Activated naive CD8-positive, alpha-beta T cell treated with anti-CD3 and anti-CD28 coated beads for 36 hours (primary cell): ENCODE measurements at places on chromosomes 7 and 10. TPM values are rescaled to one million over a fixed set of nuclear protein-coding genes. Genes with fewer than 3 reads are reported as not detected.

GRCh38 chr10:124026589-124026939 is 66.8 kb downstream of the CHST15 start:
- no peaks in the 10 kb centered on the region for H3K4me1 ChIP-seq
- no peak overlapping the region for H3K27ac ChIP-seq
- peaks cover 3% of the 10 kb centered on the region for H3K27me3 ChIP-seq
- H3K4me3 ChIP-seq = no peak overlapping the region
- no peak for DNase-seq

DNA sequence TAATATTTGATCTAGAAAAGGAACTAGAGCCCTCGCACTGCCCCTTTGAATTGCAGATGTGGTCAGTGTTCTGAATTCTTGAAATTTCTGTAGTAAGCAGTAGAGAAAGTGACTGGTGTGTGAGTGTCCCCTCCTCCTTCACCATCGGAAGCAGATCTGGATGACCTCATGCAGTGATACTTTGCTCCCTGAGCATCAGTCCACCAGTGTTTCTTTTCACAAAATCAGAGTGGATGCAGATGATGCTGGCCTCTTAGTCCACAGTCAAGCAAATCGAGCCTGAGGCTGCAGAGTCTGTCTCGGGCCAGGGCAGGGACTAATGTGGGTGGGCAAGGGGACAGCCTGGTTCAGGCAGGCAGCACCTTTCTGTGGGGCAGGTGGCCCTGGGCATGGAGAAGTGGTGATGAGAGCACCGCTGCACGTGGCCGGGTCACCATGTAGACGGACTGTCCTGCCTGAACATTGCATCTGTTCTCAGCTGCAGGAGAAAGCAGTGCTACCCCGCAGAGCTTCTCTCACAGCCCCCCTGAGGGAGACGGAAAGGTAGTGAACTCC is 5.4 kb downstream of the INSIG1 start:
- DNase-seq = no peak
- no peaks in the 10 kb centered on the region for H3K27me3 ChIP-seq
- H3K27ac ChIP-seq = no peak overlapping the region
- H3K4me1 ChIP-seq = peaks cover 26% of the 10 kb centered on the region

Gene HMX3
- total RNA-seq = 0.19 TPM

Gene AKR1B15
- not detected for total RNA-seq

GRCh38 chr7:18889436-18889835 is 228.0 kb downstream of the TWIST1 start:
- no peak overlapping the region for H3K27ac ChIP-seq
- H3K4me3 ChIP-seq = no peak overlapping the region
- no peaks in the 10 kb centered on the region for H3K36me3 ChIP-seq
- no peaks in the 10 kb centered on the region for H3K4me1 ChIP-seq
- H3K27me3 ChIP-seq = no peaks in the 10 kb centered on the region

DNA sequence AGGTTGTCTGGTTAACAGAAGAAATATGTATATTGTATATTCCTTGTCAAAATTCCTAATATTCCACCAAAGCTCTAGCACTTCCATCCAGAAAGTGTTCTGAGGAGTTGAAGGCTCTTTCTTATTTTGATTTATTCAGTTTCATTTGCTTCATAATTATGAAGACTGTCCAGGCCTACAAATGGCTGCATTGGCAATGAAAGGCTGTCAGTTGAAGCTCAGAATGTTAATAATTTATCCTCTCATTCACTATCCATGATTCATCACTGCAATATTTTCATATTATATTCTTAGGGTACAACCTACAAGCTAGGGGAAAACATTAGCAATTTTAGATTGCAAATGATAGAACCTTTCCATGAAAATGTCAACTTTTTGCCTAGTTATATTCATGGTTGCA is 57.3 kb downstream of the ARID5B start:
- H3K36me3 ChIP-seq = peaks cover 70% of the 10 kb centered on the region
- peak overlapping the region; percentile 56 for H3K27ac ChIP-seq
- H3K4me1 ChIP-seq = peaks cover 64% of the 10 kb centered on the region
- no peaks in the 10 kb centered on the region for H3K27me3 ChIP-seq
- DNase-seq = no peak
- H3K4me3 ChIP-seq = no peak overlapping the region

- no peaks in the 10 kb centered on the region for H3K27me3 ChIP-seq
- no peaks in the 10 kb centered on the region for H3K4me1 ChIP-seq
- DNase-seq = no peak
- H3K4me3 ChIP-seq = no peak overlapping the region
- no peaks in the 10 kb centered on the region for H3K36me3 ChIP-seq
These were observed 686.9 kb downstream of the GRID1 start for GRCh38 chr10:85679710-85680109.

- peaks cover 27% of the 10 kb centered on the region for H3K27me3 ChIP-seq
- DNase-seq = peak; percentile 37
- H3K27ac ChIP-seq = no peak overlapping the region
These were observed 526 bp downstream of the SFRP5 start for GRCh38 chr10:97771055-97771891.

Gene MNX1
- not detected for total RNA-seq

Gene LLCFC1
- total RNA-seq = not detected

DNA sequence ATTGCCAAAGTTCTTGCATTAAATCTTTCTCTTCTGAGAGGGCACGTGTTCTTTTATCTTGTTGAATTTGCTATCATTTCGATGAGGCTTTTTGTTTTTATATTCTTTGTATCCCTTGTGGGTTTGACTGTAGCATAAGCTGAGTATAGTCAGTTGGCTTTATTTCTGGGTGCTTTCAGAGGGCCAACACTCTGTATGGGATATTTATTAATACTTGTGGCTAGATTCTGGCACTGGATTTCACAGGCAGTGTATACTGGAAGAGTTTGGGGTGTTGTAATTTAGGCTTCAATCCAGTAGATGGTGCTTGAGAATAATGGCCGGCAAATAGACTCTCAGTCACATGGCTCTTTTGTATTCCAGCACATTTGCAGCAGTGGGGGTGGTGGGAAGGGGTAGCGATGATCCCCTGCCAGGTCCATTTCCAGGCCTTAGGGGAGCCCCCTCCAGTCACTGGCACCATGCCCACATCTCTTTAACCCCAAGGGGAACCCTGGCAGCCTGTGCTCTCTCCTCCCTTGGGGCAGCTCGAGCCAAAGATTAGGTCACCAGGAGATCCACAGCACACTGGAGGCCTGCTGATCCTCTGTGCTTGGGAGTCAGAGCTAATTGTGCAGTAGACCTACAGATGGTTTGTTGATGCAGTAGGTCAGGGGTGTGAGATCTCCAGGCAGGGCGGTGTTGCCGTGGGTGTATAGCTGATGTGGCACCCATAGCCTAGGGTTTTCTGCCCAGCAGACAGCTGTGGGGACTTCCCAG is 81.8 kb downstream of the PTPN20 start:
- no peak for DNase-seq
- peaks cover 4% of the 10 kb centered on the region for H3K27me3 ChIP-seq
- no peak overlapping the region for H3K27ac ChIP-seq
- H3K4me3 ChIP-seq = no peak overlapping the region

- H3K36me3 ChIP-seq = no peaks in the 10 kb centered on the region
- no peak overlapping the region for H3K27ac ChIP-seq
- no peak overlapping the region for H3K4me3 ChIP-seq
- peaks cover 6% of the 10 kb centered on the region for H3K4me1 ChIP-seq
- no peak for DNase-seq
These were observed 9.9 kb upstream of the FAM180A start for GRCh38 chr7:135758531-135758932.

DNA sequence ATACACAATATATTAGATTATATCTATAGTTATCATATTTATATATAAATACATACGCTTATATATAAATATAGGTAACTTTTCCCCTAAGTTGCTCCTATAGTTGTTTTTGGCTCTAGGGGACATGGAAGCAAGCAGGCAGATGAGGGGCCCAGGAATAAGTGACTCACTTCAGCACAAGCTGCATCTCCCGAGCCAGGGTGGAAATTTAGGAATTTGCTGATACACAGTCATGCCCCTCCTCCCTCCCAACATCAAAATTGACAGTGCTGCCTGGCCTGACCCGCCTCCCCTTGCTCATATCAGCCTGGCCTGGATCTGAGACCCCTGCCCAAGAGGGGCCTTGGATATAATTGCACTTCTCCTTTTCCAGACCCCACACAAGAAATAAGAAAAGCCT is 33.8 kb downstream of the MKI67 start:
- no peak for DNase-seq
- peaks cover 15% of the 10 kb centered on the region for H3K36me3 ChIP-seq

Gene SPDYE8
- not detected for total RNA-seq

Gene CRPPA
- 1.7 TPM for total RNA-seq

- H3K27ac ChIP-seq = no peak overlapping the region
- H3K4me1 ChIP-seq = peaks cover 12% of the 10 kb centered on the region
- no peaks in the 10 kb centered on the region for H3K27me3 ChIP-seq
- H3K4me3 ChIP-seq = no peak overlapping the region
These were observed 9.2 kb downstream of the TAS2R60 start for GRCh38 chr7:143452495-143452894.
